ENCODE measurements at places on chromosomes 1 and 21. TPM values are rescaled to one million over a fixed set of nuclear protein-coding genes. Genes with fewer than 3 reads are reported as not detected.

DNA sequence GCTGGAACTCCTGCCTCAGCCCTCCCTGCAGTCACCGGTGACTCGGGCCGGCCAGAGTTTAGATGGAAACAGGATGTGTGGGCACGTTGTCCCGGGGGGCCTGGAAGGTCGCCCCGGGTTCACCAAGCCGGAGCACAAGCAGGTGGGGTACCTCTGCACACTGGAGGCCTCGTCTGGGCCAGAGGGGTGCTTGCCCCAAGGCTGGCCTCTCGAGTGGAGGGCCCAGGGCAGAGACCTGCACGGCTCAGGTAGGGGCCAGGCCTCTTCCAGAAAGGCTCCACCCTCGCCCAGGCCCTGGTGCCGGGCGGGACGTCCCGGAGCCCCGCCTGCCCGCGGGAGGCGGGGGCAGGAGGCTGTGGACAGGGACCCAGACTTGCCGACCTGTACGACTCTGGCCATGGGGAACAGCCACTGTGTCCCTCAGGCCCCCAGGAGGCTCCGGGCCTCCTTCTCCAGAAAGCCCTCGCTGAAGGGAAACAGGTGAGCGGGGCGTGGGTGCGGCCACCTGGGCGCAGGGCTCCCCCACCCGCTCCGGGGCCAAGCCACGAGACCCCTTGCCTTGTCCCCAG, at the start of gene PLEKHN1:
Gene PLEKHN1, plus strand, starts transcription at position 348 of the 569 bp plus-strand sequence. Its CDS starts 50 bp downstream, at position 398.
- DNase-seq, result no peak

DNA sequence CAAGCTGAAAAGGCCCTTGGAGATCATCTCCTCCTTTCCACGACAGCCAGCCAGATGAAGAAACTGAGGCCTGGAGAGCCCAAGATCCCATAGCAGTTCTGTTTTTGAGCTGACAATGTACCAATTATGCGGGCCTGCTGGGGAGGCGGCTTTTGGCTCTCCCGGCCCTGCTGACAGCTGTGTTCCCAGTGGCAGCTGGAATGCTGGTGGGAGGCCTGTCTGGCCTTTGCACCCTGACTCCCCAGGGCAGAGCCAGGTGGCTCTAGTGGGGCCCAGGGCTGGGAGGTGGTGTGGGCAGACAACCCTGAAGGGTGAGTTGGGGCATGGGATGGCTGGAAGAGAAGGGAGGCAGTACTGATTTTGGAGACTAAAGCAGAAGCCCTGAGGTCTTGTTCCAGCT, 30.7 kb upstream of the WASF2 start:
- DNase-seq, result no peak

DNA sequence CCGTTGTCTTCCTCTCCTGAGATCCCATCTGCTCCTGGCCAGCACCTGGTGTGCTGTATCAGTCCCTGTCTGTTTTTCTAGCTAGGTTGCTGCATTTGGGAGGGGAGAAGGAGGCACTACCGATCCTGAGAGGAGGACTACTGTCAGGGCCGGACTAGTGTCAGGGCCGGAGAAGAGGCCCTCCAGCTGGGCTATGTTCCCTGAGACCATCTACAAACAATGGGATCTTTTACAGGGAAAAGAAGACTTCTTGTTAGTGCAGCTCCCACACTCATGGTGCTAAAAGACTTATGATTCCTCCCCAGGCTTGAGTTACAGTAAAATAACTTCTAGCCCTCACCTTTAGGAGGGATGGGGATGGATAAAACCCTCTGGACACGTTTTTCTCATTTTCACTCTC, 141.0 kb upstream of the TNR start:
- DNase-seq, result no peak

DNA sequence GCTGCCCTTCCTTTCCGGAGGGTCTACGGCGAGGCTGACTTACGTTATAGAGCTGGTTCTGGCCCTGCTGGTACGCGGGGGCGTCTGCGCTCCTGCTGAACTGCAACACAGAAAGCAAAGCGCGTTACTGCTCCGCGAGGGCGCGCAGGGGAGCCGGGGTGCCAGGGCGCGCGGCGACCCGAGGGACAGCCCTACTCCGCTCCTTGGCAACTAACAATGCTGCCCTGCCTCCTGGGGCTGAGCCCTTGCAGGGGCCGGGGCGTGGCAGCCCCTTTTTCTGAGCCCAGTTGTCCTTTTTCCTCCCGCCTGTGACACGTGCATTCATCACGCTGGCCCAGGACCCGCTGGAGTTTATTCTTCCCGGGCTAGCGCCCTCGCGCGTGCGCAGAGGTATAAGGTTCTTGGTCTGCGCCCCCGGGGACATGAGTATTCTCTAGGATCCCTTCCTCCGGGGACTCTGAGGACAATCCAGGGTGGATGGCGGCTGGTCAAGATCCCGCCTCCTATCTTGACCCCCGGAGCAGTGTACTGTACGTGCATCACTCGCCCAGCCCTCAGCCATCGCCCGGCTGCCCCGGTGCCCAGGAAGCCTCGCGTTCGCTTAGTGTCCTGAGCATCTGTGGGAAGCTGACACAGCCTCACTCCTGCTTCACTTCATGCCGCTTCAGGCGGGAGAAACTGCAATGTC, 78.9 kb downstream of the CD247 start:
- DNase-seq, result no peak

DNA sequence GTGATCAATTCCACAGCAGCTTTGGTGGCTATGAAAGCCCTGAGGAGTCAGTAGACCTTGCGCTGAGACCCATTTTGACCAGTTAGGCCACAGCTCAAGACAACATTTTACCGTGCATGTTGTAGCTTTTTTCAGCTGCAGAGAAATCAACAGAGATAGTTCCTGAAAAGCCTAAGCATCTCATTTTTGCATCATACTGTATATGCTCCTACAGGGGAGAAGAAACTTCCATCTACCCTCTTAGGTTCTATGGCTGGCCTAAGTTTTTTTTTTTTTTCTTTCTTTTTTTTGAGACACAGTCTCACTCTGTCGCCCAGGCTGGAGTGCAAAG, 24.8 kb upstream of the EYA3 start:
- no peak for DNase-seq

The CENPL gene
- 24.9 TPM for total RNA-seq

The PTGS2 gene
- 3.1 TPM for total RNA-seq

The PLA2G2C gene
- not detected for total RNA-seq

- DNase-seq, result no peak
Observed at GRCh38 chr21:20010691-20011200, 987.5 kb upstream of the NCAM2 start.

DNA sequence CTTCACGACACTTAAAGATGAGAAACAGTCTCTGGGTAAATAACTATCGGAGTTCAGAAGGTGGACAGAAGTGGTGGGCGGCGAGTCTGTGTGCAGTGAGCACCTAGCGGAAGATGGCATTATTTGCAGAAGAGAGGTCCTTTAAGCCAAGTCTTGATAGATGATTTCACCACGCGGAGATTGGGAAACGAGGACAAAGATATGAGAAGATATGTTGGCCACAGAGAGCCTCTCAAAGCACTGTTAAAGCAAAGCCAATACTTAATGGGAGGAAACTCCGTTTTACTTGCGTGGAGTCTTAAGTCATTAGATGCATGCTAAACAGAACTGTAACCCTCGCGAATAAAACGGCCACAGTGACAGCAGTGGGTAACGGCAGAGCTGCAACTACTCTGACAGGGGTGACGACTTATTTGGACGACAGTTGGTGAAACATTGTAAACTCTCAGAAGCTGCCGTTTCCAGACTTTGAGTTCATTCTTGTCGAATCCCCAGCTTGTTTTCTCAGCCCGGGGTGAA, 577 bp upstream of the CEP350 start:
- no peak for DNase-seq

The TMEM269 gene
- 0.20 TPM for total RNA-seq

The FOXO6 gene
- 0.11 TPM for total RNA-seq

The AADACL4 gene
- not detected for total RNA-seq

GRCh38 chr1:219506936-219507335, 106.0 kb downstream of the ZC3H11B start:
- DNase-seq, result no peak

DNA sequence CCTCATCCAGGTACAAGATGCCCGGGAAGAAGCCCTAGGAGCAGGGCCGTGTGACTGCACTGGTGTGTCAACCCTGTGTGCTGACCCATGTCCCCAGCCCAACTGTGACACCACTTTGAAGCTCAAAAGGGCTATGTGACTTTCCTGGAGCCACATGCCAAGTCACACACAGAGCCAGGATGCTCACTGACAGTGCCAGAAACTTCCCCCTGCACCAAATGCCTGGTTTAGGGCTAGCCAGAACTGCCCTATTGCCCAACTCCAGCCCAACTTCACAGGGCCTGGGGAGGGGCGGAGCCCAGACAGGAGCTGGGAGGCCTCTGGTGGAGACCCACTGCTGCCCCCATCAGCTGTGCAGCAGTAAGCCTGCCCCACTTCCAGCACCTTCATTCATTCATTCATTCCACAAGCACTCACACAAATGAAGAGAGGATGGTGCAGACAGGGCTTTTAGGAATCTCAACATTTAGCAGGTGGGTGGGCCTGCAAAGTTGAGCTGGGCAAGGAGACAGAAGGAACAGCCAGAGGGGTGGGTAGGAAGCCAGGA, 36.7 kb downstream of the KCNQ4 start:
- DNase-seq, result no peak

- DNase-seq, result no peak
Observed at GRCh38 chr1:201713086-201713810, 115.7 kb upstream of the IPO9 start.

The CREB3L4 gene
- total RNA-seq, result 10.1 TPM

The S100A16 gene
- total RNA-seq, result not detected

GRCh38 chr21:23003951-23004350, 2005.7 kb downstream of the NCAM2 start:
- no peak for DNase-seq

DNA sequence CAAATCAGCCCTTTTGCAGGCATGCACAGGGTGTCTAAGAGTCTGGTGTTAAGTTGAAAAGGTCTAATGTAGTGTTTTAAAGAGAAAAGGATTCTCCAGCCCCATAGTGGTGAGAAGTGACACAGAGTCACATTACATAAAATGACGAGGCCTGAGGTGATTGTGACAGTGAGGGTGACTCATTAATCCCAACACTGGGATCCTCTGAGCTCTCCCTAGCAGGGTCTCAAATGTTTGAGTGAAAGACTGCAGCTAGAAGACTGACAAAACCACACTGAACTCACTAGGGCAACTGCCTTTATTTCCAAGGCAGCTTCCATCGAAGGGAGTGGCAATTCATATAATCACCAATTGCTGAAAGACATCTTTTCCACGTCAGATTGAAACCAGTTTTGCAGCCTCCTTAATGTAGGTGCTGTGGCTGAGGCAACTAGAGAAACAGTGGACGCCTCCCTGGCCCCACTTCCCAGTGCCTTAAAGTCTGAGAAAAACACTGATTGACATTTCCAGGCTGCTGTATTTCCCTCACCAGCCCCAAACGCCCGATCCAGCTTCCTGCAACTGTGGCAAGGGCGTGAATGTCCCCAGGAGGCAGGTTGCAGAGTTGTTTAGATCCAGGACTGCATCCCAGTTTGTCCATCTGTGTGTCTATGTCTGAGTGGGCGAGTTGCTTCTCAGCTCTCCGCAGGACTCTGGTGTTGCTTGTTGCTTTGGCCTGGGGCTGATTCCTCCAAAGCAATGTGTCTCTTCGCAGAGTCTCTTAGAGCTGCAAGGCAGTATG, 81.4 kb downstream of the RUNX1 start:
- DNase-seq, result no peak

The VWA5B1 gene
- not detected for total RNA-seq

GRCh38 chr21:31583498-31583897, 76.0 kb upstream of the SOD1 start:
- DNase-seq, result no peak

- DNase-seq, result no peak
Observed at GRCh38 chr1:58764294-58764978, 19.4 kb downstream of the JUN start.

The MPZ gene
- total RNA-seq, result 1.9 TPM

DNA sequence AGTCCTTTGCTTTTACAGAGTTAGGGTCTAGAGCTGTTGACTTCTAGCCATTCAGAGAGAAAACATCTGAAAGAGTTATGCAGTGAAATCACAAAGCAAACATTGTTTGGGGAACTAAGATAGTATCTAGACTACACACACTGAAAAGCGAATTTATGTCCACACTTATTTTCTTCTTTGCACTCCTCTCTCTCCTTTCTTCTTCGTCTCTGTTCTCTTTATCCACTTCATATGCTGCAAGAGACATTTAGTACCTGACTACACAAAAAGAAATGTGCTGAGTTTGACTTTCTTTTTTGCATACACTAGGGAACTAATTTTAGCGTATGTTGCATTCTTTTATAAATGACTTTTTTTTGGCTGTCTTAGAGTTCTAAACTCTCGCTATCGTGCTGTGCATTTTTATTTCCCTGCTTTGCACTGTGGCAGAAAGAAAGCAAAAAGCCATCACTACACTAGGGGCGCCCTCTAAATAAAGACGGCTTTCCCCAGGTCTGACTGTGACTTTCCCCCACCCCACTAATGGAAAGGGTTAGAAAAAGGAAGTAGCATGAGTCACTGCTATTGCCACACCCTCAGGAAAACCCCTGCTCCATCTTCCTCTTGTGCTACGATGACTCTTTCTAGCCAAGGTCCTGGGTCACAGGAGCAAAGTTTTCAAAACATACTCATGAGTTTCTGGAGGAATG, 65.7 kb downstream of the MAP3K7CL start:
- DNase-seq, result no peak

GRCh38 chr1:30514137-30514654, 209.2 kb downstream of the MATN1 start:
- no peak for DNase-seq

The MTARC1 gene
- total RNA-seq, result not detected

DNA sequence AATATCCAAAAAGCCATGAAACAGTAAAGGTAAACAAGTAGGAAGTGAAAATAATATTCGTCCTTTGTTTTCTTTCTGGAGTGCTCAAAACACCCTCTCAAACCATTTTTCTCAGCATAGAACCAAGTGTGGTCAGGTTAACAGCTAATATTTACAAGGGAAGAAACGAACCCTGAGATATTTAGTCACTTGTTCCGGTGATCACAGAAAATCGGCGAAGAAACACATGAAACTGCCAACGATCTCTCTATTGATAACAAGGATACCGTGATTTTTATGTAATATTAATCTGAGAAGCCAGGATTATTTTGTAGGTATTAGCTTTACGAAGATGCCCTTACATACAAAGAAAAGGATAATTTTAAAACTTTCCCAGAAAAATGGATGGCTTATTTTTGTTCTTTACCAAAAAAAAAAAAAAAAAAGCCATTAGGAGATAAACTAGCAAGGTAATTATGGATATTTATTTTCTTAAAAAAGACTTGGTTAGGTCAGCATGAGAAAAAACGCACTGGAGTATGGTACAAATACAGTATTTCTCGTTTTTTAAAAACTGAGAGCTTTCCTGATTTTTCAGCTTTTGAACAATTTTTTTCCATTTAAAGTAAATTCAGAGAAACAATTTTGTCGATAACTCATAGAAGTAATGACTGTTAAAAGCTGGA, 107.3 kb upstream of the HNRNPU start:
- DNase-seq, result no peak

The SPRR1B gene
- not detected for total RNA-seq

All from CD8-positive, alpha-beta memory T cell (primary cell).